ENCODE measurements at places on chromosomes 4 and X.

DNA sequence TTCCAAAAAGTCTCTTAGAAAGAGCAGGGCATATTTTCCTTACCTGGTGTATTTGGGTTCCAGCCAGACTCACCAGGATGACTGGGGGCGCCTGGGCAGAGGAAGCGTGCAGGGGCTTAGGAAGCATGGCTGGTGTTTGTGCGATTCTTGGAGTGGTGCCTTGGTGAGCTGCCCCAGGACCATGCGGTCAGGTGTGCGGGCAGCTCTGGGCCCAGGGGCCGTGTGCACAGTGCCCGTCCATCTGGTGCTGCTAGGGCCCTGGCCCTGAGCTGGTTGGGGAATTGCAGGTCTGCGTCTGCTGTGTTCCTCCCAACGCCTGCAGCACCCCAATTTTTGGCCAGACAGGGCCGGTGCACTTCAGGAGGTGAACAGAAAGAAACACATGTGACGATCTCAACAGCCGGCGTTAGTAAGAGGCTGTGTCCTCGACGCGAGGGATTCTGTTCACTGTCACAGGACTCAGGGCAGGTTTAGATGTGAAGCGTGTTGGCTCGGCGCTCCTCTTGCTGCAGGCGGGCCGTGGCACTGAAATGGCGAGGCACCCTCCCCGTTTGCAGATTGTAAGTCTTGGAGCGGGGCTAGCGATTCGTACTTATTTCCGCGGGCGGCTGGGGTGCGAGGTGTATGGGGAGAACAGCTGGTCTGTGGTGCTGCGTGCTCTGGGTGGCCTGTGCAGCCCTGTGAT is 15.2 kb downstream of the RGS12 start:
- no peak for DNase-seq

DNA sequence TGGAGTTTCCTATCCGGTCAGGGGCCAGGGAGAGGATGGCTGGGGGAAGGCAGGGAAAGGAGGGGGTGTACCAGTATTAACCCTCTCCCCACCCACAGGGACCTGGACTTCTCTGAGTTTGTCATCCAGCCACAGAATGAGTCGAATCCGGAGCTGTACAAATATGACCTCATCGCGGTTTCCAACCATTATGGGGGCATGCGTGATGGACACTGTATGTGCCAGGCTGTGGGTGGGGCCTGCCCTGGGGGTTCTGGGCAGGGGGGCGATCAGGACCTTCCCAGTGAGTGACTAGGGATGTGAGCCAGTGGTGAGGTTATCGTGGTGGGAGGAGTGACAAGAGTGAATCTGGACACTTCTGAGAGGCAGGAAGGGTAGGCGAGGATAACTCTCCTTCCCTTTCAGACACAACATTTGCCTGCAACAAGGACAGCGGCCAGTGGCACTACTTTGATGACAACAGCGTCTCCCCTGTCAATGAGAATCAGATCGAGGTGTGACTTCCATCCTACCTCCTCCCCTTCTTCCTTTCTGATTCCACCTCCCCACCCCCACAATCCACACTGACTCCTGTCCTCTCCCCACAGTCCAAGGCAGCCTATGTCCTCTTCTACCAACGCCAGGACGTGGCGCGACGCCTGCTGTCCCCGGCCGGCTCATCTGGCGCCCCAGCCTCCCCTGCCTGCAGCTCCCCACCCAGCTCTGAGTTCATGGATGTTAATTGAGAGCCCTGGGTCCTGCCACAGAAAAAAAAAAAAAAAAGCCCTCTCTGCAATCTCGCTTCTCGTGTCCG is 14.6 kb downstream of the USP11 start:
- peak; percentile 33 for DNase-seq

DNA sequence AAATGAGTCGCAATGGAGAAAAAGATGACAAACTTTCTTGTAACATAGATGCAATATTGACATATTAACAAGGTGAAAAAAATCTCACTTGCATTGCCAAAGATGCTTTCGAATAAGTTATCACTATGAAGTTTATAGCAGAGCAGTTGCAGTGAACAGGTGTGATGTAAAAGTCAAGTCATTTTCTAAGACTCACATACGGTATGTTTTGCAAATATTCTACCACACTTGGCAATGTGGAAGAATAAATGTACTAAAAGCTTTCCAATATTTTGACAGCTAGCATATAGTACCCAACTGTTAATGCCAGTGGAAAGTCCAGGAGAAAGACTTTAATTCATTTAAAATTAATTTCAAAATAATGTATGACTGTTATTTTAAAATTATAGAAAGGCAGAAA is 76.5 kb downstream of the GALNTL6 start:
- no peak for DNase-seq

GRCh38 chr4:25484243-25484721 is 107.2 kb downstream of the ANAPC4 start:
- DNase-seq, result no peak

DNA sequence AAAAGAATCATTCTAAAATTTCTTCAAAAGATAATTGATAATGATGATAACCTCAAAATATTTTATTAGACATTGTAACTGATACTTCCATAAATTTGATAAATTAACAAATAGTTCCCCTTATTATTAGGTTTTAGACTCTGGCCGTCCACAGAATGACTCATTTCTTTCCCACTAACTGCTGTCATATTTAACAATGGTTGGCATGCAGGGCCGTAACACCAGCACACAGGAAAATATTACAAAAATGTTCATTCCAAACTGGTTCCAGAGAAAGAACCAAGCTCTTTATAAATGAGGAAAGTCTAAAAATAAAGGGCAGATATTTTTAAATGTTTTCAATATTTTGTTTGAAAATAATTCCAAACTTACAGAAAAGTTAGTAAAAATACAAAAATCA is 28.2 kb downstream of the WDFY3 start:
- DNase-seq, result peak; percentile 24

All from suppressor macrophage treated with lipopolysaccharide for 4 hours (primary cell).